Activated CD4-positive, alpha-beta T cell treated with anti-CD3 and anti-CD28 coated beads, Interleukin-2, amount 10 ng/mL, durations not matched to agents 24 days and 14 days (primary cell): ENCODE measurements at places on chromosomes 16 and 17. TPM values are rescaled to one million over a fixed set of nuclear protein-coding genes. Genes with fewer than 3 reads are reported as not detected.

- H3K4me1 ChIP-seq = no peaks in the 10 kb centered on the region
- H3K27me3 ChIP-seq = peaks cover 6% of the 10 kb centered on the region
- H3K36me3 ChIP-seq = no peaks in the 10 kb centered on the region
- no peak overlapping the region for H3K27ac ChIP-seq
- no peak for DNase-seq
Measured at GRCh38 chr17:7756968-7757367, 39.4 kb downstream of the DNAH2 start.

- H3K4me3 ChIP-seq = no peak overlapping the region
- DNase-seq = no peak
- H3K4me1 ChIP-seq = peaks cover 23% of the 10 kb centered on the region
- H3K27me3 ChIP-seq = no peaks in the 10 kb centered on the region
- peaks cover 21% of the 10 kb centered on the region for H3K36me3 ChIP-seq
Measured at GRCh38 chr17:18043491-18043890, 4.3 kb downstream of the GID4 start.

GRCh38 chr16:85665929-85666328, 22.8 kb downstream of the GINS2 start:
- H3K4me1 ChIP-seq = peaks cover 1% of the 10 kb centered on the region
- DNase-seq = no peak
- no peak overlapping the region for H3K27ac ChIP-seq
- H3K36me3 ChIP-seq = peaks cover 47% of the 10 kb centered on the region
- no peaks in the 10 kb centered on the region for H3K27me3 ChIP-seq

TP53TG3B gene
- total RNA-seq = not detected in 2 replicates

HS3ST3A1 gene
- 2.3 and 3.7 TPM in 2 replicates for total RNA-seq

SF3B3 gene
- 621 and 622 TPM in 2 replicates for total RNA-seq
